ENCODE measurements at places on chromosomes 3 and 15.
A peak's percentile ranks its signal among the peaks of the same experiment; 100 is the strongest.

DNA sequence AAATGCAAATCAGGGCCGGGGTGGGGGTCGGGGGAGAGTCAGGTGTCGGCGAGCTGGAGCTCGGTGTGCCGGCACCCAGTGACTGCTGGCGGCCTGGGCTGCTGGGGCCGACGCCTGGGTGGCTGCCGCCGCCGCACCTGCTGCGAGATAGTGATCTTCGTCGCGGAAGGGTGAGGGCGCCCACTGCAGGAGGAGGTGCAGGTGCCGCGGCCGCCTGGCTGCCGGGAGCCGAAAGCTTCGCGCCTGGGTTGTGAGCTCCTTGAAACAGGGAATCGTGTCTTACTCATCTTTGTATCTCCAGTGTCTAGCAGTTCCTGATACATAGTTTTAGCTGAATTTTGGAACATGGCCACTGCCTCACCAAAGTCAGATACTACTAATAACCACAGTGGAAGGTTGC, 64.0 kb upstream of the CPOX start:
- DNase-seq: peak; percentile 22

- DNase-seq: no peak
Observed at GRCh38 chr15:68413363-68414205, 18.4 kb downstream of the ITGA11 start.

DNA sequence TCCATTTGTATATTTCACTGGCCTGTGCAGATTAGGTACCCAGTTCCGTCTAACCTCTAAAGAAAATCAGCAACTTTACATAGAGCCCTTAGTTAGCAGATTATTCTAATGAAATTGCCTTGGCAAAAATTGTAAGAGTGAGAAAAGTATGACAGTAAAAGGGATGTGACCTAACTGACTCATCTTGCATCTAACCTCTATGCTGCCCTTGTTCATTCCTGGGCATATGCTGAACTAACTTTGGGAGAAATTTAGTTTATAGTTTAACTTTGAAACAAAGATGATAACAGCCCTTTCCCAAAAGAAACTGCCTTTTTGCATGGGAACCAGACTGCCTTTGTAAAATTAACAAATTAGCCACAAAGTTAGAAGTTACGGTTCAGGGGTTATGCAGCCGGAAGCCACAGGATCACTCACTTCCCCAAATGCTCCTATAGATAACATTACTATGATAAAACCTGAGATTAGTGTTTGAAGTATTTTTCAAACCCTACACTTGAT, 839.8 kb upstream of the ALCAM start:
- DNase-seq: no peak

DNA sequence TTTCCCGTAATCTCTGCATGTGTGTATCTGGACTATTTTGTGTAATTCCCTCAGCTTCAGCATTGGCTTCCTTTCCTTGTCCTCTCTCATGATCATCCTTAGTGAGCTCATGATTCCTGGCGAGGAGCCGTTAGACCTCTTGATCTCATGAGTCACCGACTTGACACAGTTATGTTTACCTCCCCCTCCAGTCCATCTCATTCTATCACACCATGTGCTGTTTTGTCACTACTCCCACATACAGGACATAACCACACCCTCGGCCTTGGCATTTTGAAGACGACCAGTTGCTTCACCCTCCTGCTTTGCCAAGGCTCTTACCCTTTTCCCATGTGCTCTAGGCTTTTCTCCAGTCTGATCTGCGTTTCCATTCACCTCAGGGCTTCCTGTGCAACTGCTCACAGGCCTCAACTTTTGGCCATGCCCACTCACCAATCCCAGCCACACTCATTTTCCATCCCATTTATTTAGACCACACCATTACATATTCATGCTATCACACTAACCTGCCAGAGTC, 41.5 kb downstream of the CP start:
- DNase-seq: peak; percentile 3

DNA sequence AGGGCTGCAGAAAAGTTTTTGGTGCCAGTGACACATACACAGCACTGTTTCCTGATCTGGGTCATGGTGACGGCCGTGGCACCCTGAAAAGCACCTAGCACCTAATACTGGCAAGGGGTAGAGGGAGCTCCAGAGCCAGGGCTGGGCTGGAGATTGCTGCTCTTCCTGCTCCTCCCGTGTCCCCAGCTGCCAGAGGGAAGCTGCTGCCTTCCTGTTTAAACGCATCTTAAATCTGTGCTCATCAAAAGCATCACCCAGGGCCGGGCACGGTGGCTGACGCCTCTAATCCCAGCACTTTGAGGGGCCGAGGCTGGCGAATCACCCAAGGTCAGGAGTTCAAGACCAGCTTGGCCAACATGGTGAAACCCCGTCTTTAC, 156.7 kb upstream of the MEF2A start:
- no peak for DNase-seq

DNA sequence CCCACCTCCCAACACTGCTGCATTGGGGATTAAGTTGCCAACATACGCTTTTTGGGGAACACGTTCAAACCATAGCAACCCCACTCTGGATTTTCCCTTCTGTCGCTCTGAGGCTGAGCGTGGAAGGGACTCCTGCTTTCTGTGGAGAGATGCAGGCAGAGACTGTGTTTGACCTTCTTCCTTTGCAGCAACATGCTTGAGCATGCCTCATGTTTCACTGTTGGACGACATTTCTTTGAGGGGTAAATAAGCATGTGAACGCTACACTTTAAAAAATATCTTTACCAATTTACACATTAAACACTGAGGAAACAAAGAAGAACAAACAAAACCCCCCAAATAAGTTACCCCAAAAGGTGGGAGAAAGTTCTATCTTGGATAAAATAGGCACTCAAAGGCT, 14.2 kb upstream of the MAPK6 start:
- DNase-seq: no peak

GRCh38 chr15:69793431-69793780, 304.3 kb downstream of the TLE3 start:
- no peak for DNase-seq

- no peak for DNase-seq
Observed at GRCh38 chr3:31305340-31305739, 227.4 kb upstream of the STT3B start.

DNA sequence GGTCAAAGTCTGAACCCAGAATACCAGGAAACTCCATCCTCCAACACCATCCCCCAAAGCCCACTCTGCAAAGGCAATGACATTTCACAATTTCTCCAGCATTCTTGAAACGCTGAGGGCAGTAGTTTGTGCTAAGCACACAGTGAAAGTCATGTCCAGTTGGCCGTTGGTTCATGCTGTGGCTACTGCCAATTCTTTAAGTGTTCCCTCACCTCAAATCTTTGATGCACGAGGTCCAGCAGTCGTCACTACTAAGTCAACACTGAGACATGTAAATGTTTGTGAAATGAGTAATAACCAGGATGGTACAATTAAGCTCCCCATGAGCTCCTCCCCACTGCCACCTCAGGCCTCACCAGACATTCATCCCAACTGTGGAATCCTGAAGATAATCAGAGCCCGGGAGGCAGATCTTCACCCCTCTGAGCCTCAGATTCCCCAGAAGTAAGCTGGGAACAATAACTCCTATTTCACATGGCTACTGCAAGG, 7.0 kb downstream of the SUCLG2 start:
- no peak for DNase-seq

- peak; percentile 56 for DNase-seq
Observed at GRCh38 chr3:171278299-171278590, 182.0 kb downstream of the TNIK start.

GRCh38 chr3:85979034-85979433, 1011.9 kb downstream of the VGLL3 start:
- DNase-seq: no peak

DNA sequence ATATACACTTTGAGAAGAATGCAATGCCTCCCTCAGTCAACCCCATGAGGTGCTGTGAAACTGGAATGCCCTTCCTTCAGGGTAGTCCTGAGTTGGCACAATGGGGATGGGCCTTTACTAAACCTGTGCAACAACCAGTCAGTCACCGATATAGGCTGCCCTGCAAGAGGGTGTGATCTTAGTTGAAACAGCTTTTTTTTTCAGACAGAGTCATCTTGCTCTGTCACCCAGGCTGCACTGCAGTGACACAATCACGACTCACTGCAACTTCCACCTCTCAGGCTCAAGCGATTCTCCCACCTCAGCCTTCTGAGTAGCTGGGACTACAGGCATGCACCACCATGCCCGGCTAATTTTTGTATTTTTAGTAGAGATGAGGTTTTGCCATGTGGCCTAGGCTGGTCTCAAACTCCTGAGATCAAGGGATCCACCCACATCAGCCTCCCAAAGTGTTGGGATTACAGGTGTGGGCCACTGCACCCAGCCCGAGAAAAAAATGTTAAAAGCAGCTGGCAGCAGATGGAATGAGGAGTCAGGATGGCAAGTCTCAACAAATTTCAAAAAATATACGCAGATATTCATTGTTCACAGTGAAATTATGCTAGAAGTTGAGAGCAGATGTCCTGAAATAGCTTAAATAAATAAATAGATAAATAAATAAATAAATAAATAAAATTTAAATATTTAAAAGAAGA, 31.8 kb downstream of the MYO5A start:
- DNase-seq: no peak

DNA sequence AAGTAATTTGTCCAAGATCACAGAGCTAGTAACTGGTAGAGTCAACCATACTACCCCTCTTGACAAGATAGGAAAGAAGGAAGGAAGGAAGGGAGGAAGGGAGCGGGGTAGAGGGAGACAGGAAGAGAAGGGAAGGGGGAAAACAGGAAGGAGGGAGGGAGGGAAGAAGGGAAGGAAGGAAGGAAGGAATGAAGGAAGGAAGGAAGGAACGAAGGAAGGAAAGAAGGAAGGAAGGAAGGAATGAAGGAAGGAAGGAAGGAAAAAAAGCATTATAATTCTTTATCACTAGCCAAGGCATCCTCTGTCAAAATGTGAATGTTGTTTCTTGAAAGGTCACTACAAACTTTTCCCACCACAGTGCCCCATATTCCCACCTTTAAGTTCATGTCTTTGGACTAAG, 223.6 kb downstream of the SHQ1 start:
- DNase-seq: no peak

DNA sequence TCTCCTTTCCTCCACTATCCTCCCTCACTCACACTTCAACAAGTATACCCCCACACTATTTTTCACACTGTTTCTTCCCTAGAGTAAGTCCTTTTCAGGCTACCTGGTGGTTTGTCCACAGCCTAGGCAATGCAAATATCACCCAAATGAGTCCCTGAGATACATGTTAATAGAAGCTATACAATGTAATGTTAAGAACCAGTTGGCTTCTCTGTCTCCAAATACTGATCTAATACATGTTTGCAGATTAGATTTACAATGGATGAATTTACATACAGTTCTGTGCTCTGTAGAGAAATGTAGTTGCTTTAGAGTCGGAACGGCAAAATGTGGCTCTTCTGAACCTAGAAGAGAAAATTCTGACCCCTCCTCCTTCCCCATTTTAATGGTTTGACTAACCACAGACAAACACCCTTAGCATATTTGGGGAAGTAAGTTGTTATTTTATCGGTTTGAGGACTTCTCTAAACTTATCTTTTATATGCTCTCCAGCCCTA, 63.6 kb upstream of the MBNL1 start:
- DNase-seq: peak; percentile 60

GRCh38 chr15:83207660-83208366, at the start of gene HDGFL3:
TSS of gene HDGFL3 (minus strand) at chr15:83207823. CDS start at chr15:83207414, 409 bp downstream.
- DNase-seq: peak; percentile 75

DNA sequence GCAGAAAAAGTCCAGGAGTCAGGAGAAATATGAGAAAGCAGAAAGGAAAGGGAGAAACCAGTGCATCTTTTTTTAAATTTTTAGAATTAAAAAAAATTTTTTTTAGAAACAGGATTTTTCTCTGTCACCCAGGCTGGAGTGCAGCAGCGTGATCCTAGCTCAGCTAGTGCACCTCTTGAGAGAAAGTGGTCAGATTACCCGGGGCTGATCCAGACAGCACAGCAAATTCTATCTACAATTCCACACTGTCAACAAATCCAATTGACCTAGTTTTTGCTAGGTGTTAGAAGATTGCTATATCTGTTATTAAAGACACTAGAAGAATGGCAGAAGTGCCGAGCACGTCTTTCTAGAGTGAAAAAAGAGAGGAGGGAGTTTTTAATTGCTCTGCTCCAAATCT, 117.3 kb downstream of the RFTN1 start:
- no peak for DNase-seq

GRCh38 chr3:138125548-138126221, 6.5 kb downstream of the A4GNT start:
- no peak for DNase-seq

DNA sequence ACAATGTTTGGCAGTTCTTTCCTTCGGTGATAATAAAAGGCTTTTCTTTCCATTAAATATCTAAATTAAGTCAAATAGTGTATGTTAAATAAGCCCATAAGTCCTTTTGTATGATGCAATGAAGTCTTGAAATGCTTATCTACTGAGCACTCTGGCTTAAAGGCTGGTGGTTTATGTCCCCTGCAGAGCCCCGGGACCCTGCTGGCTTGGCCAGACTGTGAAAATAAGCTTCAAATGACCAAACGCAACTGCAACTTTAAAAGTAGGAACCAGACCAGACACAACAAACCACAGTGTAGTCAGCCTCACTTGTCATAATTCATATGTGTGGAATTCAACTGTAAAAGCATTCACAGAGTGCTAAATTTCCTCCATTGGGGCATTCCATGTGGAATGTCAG, 72.5 kb downstream of the FOXP1 start:
- no peak for DNase-seq

DNA sequence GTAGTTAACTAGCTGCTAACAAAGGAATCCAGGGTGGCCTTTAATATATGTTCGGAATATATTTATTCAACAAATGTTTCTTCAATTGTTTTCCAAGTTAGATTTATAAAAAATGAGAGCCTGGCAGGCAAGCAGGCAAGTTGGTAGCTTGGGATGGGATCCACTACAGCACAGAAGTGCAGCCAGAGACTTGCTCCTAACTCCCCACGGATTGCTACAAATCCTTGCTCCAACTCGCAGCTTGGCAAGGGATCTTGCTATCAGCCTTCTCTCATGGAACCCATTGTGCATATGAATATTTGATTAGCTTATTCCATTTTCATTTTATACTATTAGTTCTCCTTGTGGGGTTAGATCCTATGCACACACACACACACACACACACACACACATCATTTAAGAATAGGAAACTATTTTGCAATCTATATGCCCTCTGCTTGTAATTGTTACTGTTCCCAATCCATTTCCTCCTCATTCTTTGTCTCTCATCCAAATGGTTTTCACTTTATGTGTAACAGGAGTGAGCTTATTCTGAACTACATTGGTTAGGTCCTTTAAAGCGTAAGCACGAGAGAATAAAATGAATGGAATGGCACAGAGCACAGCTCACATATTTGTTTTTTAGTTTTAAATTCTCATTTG, 505.6 kb downstream of the LPP start:
- DNase-seq: no peak

- no peak for DNase-seq
Observed at GRCh38 chr15:42036112-42036905, 15.5 kb upstream of the PLA2G4E start.

GRCh38 chr15:23384371-23384770, 29.8 kb downstream of the GOLGA8S start:
- no peak for DNase-seq
